ENCODE measurements at places on chromosomes 11 and 22.

DNA sequence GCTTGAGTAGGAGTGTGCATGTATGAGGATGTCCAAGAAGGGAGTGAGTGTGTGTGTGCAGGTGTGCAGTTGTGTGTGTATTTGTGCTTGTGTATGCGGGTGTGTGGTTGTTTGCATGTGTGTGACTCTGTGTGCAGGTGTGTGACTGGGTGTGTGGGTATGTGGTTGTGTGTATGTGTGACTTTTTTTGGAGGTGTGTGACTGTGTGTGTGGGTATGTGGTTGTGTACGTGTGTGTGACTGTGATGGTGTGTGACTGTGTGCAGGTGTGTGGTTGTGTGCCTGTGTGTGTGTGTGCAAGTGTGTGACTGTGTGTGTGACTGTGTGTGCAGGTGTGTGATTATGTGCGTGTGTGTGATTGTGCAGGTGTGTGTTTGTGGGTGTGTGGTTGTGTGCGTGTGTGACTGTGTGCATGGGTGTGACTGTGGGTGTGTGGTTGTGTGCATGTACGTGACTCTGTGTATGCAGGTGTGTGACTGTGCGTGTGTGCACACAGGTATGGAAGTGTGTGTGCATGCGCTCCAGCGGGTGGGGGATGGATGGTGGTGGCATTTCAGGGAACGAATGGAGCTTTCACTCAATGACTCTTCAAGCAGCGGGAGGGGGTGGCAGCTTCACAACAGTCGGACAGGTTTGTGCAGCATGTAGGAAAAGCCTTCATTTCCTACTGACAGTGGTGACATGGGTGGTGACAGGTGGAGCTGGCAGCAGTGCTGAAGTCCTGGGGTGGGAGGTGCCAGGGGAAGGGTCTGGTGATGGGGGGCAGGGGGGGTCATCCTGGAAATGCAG lies 47.6 kb downstream of the CACNA1I start:
- no peak for DNase-seq

DNA sequence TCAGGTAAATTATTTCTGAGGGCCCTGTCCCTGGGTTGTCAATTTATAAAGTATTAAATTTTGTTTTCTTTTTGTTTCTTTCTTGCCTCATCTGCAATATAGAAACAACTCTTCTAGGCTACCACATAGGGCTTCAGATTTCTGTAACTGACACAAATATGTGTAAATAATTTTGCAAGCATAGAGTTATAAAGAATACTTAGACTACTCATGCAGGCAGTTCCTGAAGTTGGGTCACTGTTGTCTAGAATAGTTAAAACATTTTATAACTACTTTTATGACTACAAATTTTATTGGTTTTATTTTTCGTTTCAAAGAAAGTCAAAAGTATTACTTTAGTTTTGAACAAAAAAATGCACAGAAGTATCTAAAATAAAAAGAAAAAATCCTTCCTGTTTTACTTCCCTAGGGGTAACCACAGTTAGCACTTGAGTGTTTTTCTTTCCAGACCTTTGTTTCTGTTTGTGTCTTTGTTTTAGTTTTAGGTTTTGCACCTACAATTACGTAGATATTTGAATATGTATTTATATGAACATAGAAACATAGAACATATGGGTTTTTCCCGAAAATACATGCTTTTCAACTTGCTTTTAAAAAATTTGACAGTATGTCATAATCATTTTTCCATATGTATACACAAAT lies 12.4 kb upstream of the TMEM123 start:
- DNase-seq: no peak

DNA sequence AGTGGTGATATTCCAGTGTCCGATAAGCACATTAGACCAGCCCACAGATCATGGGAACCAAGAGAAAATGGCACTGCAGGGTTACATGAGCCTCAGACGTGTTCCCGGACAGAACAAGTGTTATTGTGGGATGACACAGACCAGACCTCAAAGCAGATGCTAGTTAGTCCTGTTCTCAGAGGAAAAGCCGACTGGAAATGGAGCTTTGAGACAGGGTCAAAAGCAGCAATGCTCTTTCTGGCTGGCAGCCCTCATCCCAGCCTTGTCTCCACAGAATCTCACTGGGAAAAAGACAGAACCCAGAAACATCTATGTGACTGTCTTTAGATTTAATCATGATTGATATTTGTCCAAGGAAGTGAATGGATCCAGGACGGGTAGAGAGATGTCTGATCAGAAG lies 506.8 kb downstream of the INSC start:
- no peak for DNase-seq

GRCh38 chr22:38756711-38757463 lies 1.1 kb upstream of the SUN2 start:
- no peak for DNase-seq

- no peak for DNase-seq
Measured at GRCh38 chr11:299951-300735, 817 bp upstream of the IFITM5 start.

- DNase-seq: peak; percentile 8
Measured at GRCh38 chr11:115581871-115582639, 77.8 kb upstream of the CADM1 start.

GRCh38 chr11:133966921-133967598 lies 10.3 kb upstream of the IGSF9B start:
- no peak for DNase-seq

GRCh38 chr22:44438056-44438455 lies 60.0 kb downstream of the RTL6 start:
- DNase-seq: no peak

GRCh38 chr11:16016468-16016829 lies 339.9 kb downstream of the SOX6 start:
- no peak for DNase-seq

GRCh38 chr22:27879923-27880322 lies 39.1 kb downstream of the PITPNB start:
- peak; percentile 48 for DNase-seq

GRCh38 chr11:46725338-46726205 lies 6.6 kb downstream of the F2 start:
- no peak for DNase-seq

DNA sequence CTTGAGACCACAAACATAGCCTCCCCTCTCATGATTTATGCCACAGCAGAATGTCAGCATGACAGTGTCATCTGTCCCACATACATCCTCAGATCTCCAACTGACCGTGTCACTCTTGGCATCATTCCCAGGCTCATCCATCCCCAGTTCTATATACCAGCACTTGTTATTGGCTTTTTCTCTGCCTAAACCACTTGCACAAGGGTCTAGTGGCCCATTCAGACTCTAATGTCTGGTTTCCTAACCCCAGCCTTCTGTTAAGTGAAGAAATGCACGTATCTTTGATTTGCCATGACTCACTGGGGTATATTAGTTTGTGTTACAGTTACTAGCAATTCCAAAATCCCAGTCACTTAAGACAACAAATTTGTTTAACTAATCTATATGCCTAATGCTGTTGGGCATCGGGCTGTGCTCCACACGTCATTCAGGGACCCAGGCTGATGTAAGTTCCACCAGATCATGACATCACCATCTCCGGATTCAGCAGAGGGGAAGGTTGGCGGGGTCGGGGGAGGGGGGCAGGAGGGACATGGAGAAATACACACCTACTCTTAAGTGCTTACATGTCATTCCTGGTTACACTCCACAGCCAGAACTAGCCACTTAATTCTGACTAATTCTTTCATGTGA lies 517.4 kb downstream of the BUD13 start:
- DNase-seq: no peak

DNA sequence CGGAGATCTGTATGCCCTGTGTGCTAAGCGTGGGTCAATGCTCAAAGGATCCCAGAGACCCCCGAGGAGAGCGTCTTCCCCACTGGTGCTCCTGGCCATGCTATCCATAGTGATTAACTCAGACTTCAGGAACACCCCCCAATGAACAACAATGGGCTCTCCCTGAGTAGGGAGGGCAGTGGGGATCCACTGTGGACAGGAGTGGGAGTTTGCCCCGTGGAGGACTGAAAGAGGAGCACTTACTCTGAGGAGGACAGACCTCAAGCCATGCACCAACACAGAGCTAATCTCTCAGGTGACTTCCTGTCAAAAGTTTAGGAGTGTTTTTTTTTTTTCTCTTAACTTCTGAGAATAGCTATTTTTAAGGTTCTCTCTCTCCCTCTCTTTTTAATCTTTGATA lies 24.4 kb downstream of the SLC1A2 start:
- no peak for DNase-seq

GRCh38 chr11:18379201-18379600 lies 15.2 kb upstream of the LDHA start:
- no peak for DNase-seq

DNA sequence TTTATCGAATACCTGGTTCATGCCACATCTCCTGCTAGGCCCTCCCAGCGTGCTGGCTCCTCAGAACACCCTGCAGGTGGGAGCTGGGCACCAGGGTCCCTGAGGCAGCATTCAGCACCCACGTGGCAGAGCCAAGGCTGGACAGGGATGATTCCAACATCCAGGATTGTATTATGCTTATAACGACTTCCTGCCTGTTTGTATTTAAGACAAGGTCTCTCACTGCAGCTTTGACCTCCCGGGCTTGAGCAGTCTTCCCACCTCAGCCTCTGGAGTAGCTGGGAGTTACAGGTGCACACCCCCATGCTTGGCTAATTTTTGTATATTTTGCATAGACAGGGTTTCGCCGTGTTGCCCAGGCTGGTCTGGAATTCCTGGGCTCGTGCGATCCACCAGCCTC lies 64.7 kb upstream of the WNT7B start:
- no peak for DNase-seq

DNA sequence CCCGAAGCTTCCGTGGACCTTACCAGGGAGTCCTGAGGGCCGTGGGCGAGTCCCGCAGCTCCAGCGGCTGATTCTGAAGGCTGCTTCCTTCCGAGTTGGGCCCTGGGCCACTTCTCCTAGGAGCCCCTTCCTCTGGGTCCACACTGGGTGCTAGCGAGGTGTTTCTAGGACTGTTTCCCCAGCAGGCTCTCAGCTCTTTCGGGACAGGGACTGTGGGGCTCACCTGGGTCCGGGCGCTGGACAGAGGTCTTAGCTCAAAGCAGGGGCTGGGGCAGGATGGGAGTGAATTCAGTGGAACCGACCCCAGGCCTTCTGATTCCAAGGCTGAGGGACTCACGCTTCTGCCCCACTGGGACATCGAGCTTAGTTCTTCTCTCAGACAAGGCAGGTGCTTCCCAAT lies 29.3 kb upstream of the CSNK1E start:
- DNase-seq: no peak

DNA sequence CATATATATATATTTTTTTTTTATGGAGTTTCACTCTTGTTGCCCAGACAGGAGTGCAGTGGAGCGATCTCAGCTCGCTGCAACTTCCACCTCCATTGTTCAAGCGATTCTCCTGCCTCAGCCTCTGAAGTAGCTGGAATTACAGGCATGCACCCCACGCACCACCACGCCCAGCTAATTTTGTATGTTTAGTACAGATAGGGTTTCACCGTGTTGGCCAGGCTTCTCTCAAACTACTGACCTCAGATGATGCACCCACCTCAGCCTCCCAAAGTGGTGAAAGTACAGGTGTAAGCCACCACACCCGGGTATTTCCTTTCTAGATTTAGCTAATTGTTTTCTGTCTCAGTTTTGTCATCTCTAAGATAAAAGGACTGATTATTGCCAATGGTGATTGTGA lies 821.1 kb downstream of the CNTN5 start:
- no peak for DNase-seq

DNA sequence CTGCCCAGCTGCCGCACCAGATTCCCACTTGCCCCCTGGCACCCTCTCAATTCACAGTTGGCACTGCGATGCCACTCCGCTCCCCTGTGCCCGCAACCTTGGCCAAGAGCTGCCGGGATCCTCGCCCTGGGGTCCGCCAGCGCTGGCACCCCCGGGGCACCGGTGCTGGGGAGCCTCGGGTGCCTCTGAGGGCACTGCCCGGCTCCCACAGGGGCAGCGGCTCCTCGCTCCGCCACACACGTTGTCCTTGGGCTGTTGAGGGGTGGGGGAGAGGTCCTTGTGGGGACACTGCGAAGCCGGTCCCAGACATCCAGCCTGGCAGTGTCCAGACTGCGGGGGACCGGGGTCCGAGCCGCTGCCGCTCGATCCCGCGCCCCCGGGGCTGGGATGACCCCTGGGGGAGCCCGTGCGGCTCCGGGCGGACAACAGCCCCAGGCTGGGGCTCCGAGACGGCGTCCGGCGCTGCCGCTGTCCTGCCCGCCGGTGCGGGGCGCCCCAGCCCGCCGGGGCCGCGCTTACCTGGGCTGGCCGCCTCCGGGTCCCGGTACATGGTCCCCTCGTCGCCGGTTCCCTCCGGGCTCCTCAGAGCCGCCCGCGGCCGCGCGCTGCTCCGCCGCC lies 496 bp downstream of the SYT7 start:
- DNase-seq: no peak

DNA sequence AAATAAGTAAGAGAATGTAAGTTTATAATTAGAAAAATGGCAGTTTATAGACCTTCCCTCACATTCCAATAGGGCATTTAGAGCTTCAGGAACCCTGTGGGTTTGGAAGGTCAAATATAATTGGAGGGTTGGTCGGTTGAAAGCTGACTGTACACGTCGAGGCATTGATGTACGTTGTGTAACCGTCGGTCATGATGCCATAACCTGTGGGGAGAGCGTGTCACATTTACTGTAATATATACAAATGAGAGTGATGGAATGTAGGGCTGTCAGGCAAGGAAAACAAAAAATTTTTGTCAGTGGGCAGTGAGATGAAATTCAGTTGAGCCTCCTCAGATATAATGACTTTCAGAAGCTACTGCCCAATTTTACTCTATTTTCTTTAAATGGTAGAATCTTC lies 88.5 kb downstream of the ARL14EP start:
- no peak for DNase-seq

GRCh38 chr11:128734103-128734831 lies 40.4 kb downstream of the FLI1 start:
- DNase-seq: peak; percentile 37

GRCh38 chr11:15171956-15172355 lies 57.2 kb downstream of the INSC start:
- DNase-seq: no peak

GRCh38 chr11:105273660-105274280 lies 134.2 kb upstream of the CARD18 start:
- no peak for DNase-seq

DNA sequence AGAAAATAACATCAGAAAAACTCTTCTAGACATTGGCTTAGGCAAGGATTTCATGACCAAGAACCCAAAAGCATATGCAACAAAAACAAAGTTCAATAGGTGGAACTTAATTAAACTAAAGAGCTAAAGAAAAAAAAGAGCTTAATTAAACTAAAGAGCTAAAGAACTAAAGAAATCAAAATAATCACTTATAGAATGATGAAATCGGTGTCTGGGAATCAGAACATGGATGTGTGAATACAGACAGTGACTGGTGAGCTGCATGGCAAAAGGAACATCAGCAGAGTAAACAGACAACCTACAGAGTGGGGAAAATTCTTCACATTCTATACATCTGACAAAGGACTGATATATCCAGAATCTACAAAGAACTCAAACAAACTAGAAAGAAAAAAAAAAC lies 41.4 kb downstream of the ZNF280B start:
- DNase-seq: no peak

GRCh38 chr11:25733777-25734176 lies 598.2 kb upstream of the ANO3 start:
- DNase-seq: peak; percentile 29

DNA sequence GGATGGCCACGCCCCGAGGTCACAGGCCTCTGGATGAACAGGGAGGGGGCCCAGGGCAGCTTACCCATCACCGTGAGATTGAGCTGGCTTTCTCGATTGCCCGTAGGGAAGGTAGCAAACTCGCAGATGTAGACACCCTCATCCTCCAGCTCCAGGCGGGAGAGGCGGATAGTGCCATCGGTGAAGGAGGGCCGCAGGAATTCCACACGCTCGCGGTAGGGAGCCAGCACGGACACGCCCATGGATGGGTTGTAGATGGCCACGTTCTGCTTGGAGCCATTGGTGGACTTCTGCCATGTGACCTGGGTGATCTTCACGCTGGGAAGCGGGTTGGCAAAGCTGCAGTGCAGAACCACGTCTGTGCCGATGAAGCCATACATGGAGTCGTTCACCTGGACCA lies 50.6 kb downstream of the NECTIN1 start:
- no peak for DNase-seq

Measured in muscle of back (tissue), 13 donors.